ENCODE measurements at places on chromosomes 2 and 18.

DNA sequence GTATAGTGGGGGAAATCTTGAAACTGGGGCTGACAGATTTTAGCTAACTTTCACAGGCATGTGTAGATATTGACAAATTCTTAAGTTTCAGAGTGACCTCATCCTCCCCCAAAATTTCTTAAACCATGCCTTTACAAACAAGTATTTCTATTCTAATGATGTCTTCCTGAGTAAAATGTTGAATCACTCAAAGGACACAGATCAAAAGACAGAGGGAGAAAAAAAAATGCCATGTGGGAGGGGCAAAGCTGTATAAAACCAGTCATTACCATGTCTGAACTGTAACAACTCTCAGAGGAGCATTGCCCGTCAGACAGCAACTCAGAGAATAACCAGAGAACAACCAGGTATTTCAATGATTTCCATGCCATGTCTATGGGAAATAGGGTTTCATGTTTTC is at the start of gene SERPINB2:
SERPINB2 (plus strand) TSS at position 282 of the 400 bp plus-strand sequence. CDS start 3,740 bp downstream, outside the sequence.
- DNase-seq = no peak

DNA sequence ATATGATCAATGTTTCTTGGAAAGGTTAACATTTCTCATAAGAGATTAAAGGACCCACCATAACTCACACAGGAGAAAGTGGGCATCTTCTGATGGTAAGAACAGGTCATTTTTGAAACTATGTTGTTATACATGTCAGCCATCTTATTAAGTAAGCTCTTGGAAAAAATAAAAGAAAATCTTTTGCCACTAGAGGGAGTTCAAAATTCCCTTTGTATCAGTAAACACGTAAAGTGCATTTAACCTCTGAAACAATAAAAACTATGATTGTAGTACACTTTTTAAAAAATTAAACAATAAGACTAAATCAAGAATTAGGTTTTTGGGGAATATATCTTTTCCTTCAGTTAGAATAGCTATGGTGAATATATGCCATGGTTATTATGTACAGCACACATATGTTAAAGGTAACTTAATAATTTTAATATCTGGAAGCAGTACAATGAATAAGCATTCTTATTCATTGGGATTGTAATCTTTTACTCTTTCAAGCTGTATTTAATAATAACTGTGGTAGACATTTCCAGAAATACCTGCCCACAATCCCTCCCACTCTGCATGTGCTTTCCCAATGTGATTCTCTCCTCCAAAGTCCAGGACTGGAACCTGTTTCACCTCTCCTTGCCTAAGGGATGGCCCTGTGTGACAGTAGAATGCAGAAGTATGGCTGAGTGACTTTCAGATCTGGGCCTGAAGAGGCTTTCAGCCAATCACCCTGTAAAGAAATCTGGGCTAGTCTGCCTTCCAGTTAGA is 64.2 kb downstream of the RBMS1 start:
- peak; percentile 71 for DNase-seq

DNA sequence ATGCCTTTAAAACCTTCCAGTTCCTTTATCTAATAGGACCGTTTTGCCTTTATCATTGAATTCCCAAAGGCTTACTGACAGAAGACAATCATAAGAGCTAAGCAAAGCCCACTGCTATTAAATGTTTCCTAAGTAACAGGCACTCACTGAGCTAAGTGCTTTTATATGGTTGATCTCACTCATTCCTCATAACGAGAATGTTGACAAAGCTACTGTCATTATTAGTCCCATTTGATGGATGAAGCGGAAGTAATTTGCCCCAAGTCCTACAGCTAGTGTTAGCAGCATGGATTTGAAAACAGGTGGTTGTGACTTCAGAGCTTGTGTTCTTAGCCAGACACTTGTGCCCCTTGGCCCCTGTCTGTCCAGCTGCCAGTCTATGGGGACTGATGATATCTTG is 134.8 kb upstream of the SERPINE2 start:
- DNase-seq = no peak

DNA sequence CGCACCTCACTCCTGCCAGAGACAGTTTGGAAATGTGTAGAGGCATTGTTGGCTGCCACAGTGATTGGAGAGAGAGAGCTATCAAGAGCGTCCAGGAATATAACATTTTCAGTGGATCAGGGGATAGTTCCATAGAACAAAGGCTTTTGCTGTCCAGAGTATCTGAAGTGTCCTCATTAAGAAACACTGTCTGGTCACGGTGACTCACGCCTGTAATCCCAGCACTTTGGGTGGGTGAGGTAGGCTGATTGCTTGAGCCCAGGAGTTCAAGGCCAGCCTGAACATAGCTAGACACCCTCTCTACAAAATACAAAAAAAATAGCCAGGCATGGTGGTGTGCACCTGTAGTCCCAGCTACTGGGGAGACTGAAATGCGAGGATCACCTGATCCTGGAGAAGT is 231.1 kb downstream of the MBD5 start:
- no peak for DNase-seq

DNA sequence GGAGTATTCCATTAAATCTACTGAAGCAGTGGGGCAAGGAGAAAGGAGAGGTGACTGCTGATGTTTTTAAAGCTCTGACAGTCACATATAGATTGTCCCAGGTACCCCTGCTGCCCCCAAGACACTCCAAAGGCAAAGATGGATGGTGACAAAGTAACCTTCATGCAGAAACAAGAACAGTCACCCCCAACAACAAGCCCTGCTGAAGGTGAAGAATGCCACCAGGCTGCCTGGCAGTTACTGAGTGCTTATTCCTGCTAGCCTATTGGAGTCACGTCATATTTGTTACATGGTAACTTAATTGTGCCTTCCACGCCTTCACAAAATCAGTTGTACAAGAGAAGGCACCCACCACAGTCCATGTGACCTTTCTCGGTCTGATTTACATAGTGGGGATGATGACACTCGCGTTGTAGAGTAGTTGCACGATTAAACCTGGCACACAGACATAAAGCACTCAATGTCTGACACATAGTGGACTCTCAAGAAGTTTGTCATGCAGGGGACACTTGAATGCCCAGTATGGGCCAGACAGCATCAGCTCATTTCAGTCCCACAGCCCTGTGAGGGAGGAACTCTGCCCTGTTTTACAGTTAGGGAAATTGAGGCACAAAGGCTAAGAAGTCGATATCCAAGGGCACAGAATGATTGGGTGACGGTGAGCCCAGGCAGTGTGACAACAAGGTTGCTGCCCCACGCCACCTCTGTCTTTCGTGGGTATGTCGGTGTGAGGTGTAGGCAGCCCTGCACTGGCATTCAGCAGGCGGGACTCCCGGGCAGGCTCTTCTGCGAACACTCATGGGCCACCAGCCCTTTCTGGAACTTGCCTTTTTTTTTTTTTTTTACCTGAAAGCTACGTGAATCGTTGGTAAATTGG is 62.7 kb downstream of the ZCCHC2 start:
- DNase-seq = no peak

GRCh38 chr2:58669998-58670397 is 428.9 kb upstream of the FANCL start:
- no peak for DNase-seq

- DNase-seq = no peak
Observed at GRCh38 chr2:212897296-212897695, 254.1 kb downstream of the IKZF2 start.

GRCh38 chr2:54015798-54016699 is 45.3 kb upstream of the PSME4 start:
- no peak for DNase-seq

- no peak for DNase-seq
Observed at GRCh38 chr18:62324917-62325805, at the start of gene TNFRSF11A. TSS of gene TNFRSF11A (plus strand) at chr18:62325310. CDS start at chr18:62325353, 43 bp downstream.

- peak; percentile 26 for DNase-seq
Observed at GRCh38 chr2:98121149-98121548, 34.2 kb downstream of the VWA3B start.

DNA sequence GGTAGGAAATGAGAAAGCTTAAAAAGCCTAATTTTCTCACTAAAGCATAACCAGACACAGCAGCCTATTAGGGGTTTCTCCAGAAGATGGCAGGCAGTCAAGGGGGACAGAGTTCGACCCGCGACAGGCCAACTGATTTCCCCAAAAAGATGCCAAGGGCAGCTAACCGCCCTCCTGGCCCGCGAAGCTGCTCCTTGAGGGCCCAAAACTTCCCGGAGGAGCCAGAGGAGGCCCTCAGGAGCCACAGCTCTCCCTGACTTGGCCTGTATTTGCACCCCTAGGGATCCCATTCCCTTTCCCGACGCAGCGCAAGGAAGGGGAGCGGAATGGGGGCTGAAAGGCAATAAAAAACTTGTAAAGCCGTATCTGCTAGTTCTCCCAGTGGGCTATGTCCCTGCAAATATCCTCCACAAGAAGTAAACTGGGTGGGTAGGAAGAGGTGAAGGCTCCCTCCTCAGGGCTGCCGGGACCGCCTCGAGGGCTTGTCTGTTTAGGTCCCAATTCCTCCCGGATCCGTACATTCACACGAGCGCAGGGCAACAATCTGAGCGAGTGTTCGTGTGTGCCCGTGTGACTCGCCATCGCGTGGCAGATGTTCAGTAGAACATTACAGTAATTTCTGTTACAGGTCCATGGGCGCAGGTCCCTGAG is 756 bp upstream of the NAGK start:
- no peak for DNase-seq

DNA sequence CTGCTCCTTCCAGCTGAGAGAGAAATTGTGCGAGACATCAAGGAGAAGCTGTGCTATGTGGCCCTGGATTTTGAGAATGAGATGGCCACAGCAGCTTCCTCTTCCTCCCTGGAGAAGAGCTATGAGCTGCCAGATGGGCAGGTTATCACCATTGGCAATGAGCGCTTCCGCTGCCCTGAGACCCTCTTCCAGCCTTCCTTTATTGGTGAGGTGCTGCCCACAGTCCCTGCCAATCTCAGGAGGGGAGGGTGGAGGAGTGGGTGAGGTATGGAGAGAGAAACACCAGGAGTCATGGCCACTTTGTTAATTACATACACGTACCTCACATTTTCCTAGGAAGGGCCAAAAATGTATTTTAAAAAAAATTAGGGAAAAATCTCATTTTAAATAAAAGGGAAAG is 12.0 kb upstream of the DGUOK start:
- DNase-seq = no peak

DNA sequence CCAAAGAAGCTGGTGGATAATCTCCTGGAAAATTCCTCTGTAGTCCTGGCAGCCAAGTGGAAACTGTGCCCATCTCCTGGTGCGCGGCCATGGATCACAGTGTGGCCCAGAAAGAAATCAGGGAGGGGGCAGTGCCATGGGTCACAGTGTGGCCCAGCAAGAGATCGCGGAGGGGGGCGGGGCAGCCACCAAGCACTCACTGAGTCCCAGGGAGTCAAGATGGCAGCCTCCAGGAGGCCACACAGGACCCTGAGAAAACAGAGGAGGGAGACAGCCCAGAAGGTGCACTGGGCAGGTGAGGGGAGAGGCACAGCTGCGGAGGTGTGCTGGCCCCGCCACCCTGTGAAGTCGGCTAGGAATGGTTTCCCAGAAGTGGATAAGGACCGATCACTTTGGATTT is 8.1 kb upstream of the ATP6V1B1 start:
- no peak for DNase-seq

DNA sequence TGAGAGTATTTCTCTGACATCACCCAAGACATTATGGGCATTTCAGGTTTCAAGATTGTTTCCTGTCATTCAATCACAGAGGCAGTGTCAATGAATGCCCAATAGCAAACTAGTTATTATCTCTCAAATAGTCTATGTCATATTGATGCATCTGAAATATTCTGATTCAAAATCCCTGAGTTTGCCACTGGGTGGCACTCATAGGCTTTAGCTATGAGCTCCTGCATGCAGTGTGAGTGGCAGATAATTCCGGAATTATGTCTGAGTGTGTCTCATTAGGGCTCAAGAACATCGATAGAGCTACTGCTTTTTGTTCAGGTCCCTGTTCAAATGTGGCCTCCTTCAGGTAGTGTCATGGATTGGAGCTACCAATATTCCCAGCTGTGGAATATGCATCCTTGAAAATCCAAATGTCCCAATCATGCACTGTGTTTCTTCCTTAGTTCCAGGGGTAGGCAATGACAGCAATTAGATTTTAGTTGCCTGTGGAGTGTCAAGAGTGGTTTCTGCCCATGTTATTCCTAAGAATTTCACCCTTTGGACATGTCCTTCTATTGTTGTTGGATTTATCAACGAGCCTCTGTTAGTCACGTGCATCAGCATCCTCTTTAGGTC is 7.8 kb upstream of the OR6B3 start:
- peak; percentile 50 for DNase-seq

GRCh38 chr2:121242175-121242875 is 42.7 kb downstream of the TFCP2L1 start:
- DNase-seq = no peak

GRCh38 chr2:27201675-27202074 is 10.2 kb upstream of the ATRAID start:
- DNase-seq = no peak

DNA sequence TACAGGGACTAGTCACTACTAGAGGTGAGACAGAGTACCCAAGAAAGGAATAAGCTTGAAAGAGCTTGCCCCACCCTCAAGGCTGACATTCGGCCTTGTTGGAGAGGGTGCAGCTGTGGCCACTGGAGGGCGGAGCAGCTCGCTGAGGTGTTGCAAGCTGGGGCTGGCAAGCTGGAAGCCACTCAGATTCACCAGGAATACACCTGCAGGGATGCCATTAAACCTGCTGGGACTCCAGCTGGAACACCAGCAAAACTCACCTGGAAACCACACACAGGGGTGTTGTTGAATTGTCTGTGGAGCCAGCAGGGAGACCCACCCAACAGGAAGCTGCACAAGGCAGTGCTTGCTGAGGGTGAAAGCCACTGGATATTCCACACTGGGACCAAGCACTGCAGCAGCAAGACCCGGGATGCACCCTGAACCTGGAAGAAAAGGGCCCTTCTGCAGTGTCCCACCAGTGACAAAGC is 26.1 kb downstream of the KCTD18 start:
- no peak for DNase-seq

- no peak for DNase-seq
Observed at GRCh38 chr2:46697830-46698323, 217.7 kb downstream of the MCFD2 start.

DNA sequence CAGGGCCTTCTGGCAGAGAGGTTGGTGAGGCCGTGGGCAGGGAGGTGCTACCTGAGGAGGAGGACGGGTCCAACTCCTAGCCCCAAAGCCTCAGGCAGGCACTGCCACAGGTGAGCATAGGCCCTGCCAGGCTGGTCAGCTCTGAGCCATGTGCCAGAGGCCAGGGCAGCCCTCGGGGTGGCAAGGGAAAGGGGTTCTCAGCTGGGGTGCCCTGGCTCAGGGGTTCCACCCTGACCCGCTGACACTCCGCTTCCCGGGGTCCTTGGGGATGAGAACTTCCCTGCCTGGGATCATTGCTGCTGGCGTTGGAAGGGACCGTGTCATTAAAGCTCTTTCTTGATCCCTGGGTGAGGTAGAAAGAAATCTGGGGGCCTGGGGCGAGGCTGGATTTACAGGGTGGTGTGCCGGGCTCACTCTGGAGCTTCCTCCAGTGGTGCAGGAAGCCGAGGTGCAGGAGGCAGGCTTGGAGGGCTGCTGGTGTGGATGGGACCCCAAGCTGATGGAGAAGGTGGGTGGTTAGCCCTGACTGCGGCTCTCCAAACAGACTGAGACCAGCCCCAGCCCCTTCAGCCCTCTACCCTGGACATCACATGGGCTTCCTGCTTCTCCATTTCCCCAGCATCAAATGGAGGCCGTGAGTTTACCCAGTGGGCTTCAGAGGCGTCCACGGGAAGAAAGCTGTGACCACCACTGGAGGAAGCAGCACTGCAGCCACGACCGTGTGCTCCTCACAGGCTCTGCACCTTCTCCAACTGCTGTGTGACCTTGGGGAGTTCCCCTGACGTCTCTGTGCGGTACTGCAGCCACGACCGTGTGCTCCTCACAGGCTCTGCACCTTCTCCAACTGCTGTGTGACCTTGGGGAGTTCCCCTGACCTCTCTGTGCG is 295.2 kb downstream of the NDUFA10 start:
- DNase-seq = no peak

All from hippocampal formation (tissue), 2 donors.